Kidney (tissue), 22 donors: ENCODE measurements at places on chromosomes 2 and 18. TPM values are rescaled to one million over a fixed set of nuclear protein-coding genes. Genes with fewer than 3 reads are reported as not detected.

The CHRND gene
- total RNA-seq = not detected

The GTF2A1L gene
- 0.76 TPM for total RNA-seq

The SLC11A1 gene
- total RNA-seq = 37.6 TPM

The SAG gene
- not detected for total RNA-seq

The SCN9A gene
- total RNA-seq = 5.3 TPM

The ARL5A gene
- 47.3 TPM for total RNA-seq

The CCDC141 gene
- 3.0 TPM for total RNA-seq

The EIF4E2 gene
- 79.2 TPM for total RNA-seq

The ALK gene
- total RNA-seq = 0.13 TPM

The SCTR gene
- total RNA-seq = 15.9 TPM
